ENCODE measurements at places on chromosomes 1 and 21.

DNA sequence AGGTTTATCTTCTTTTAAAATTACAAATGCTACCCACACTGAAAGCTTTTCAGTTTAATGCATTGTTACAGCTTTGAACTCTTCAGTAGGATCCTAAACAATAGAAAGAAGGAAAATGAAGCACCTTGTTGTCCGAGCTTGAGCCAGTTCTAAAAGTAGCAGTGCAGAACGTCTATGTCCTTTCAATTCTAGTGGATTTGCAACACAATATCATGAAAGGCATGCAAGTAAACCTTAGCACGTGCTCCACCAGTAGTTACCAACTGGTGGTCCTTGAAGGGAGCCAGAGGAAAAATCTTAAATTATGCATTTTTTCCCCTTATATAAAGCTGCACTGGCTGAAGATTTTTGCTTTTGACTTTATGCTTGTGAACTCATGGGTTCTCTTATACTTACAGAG is 208.2 kb downstream of the NFIA start:
- no peak for DNase-seq

DNA sequence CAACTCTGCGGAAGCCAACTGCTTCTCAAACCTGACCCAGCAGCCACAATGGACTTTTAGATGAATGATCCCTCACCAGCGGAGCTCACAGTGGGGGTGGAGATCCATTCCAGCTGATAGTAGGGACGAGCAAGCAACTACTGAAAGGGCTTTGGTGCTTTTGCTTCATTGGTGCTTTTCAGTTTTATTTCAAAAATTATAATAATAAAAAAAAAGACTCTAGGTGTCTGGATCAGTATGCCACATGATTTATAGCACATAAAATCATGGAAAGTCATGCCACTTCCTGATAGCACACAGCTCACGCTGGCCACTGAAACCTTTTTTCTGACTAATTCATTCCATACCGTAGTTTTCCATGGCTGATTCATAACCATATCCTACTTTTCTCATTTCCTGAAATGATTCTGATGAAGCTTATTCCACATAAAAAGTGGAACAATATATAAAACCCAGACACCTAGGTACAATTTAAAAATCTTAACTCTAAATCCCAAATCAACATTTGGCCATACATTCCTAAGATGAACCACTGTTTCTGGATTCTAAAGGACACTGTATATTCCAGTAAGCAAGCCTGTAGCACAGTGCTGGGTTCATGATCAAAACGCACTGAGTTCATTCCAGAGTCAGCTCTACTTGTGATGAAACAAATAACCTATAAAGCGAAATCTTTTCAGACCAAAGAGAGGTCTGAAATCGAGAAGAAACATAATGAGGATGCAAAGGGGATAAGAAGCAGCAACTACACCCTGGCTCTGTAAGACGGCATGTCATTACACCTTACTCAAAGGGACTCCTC is 41.3 kb upstream of the KCNE1 start:
- DNase-seq, result no peak

DNA sequence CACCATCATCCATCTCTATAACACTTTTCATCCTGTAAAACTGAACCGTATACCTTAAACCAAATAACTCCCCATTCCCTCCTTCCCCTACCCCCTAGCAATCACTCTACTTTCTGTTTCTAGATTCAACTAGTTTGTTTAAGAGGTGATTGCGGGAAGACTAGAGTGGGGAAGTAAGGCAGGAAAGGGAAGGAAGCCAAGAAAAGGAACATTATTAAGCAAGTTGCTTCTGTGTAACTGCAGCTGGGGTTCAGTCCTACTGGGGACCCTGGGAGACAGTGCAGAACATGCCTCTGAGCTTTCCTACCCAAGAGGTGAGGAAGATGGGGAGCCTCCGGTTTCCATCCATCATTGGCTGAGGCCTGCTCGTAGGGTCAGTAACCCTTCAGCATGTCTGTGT is 28.9 kb upstream of the H3-3A start:
- no peak for DNase-seq

DNA sequence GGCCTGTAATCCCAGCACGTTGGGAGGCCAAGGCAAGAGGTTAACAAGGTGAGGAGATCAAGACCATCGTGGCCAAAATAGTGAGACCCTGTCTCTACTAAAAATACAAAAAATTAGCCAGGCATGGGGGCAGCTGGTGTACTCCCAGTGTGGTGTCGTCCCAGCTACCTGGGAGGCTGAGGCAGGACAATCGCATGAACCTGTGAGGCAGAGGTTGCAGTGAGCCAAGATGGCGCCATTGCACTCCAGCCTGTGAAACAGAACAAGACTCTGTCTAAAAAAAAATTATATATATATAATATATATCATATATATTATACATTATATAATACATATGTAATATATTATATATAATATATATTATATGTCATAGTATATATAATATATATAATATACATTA is 249.2 kb upstream of the TPTE start:
- no peak for DNase-seq

DNA sequence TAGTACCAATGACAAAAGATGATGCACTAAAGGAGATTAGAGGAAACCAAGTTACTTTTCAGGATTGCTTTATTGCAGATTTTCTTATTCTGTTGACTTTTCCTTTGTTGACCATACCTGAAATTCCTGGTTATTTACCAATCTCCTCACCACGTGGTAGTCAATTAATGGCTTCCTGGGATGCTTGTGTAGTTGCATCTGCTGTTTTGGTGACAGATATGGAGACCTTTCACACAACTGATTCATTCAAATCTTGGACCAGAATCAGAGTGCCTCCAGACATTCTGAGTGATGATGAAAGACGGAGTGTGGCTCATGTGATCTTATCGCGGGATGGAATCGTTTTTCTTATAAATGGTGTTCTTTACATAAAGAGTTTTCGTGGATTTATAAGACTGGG is 91.3 kb downstream of the CATSPERE start:
- no peak for DNase-seq

DNA sequence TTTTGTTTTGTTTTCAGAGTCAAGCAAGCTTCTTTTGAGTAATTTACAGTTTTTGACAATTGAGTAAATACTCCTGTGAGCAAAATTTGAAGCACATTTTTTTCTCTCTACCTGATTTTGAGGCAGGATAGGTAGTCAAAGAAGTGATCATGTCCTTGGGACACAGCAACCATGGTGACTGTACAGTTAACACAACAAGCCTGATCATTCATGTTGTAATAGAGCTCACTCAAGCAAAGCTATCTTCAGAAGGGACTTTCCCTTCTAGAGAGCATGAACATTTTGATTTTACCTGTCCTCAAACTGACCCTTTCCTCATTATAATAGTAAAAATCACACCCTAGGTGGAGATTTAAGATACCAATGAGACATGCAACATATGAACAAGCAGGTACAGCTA is 126.5 kb upstream of the KCNK1 start:
- no peak for DNase-seq

DNA sequence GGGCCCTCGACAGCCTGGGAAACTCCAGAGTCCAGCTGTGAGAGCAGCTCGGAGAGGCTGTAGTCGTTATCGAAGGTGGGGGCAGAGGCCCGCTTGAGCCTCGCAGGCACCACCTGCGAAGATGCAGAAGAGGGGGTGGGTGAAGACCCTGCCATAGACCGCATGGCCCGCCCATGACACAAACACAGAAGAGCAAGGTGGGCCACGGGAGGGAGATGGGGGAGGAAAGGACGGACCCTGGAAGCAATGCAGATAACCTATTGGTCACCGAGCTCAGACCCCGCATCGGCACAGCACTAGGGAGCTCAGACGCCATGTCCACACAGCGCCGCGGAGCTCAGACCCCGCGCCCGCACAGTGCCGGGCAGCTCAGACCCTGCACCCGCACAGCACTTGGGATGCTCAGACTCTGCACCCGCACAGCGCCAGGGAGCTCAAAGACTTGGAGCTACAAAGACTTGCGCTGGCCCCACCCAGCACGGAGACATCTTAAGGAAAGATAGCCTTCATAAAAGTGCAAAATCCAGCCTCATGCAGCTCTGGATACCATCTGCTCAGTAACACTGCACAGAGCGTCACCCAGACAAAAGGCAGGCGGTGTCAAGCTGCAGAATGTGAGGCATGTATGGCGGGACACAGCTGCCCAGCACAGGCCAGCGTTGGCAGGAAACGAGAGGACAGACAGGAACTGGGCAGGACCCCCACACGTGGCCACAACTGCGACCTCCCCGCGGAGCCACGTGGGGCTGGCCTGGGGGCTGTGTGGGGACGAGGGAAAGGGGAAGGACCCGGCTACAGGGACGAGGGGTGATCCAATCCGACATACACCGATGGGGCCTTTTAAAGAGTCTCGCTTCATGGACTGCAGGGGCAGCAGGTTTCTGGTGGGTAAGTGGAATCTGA is 22.6 kb downstream of the RIPK4 start:
- no peak for DNase-seq

All from stimulated activated CD4-positive, alpha-beta T cell treated with anti-CD3 and anti-CD28 coated beads, Interleukin-15, amount 100 ng/mL, for 24 hours (primary cell).